ENCODE measurements at places on chromosomes 2 and 18.

- DNase-seq, result no peak
Observed at GRCh38 chr2:71505086-71505769, 51.9 kb downstream of the DYSF start.

DNA sequence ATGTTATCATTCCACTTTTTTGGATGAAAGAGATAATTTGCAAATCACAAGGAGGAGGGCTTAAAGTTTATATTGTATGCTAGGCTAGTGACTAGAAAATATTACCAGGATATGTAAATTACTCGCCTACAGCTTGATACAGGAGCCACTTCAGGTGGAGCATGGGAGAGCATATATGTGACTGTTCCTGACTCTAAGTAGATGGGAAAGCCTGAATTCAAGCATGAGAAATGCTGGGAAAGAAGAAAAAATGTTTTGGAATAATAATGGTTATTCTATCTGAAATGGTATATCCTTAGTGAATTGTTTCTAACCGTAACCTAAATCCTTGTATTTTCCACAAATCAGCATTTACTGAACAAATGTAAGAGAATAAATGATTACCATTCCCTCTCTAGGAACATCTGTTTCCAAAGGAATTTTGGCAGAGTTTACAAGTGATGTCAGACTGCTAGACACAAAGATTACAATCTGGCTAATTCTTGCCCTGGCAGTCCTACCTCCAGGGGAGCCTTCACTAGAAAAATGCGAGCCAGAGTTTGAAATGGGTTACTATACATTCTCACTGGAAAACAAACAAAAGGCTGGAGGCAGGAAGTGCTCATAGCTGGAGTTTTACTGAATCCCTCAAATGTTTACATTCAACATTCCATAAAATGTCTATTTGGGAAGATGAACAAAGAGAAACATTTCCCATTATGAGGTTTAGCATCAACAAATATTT, 129.4 kb upstream of the MAPRE2 start:
- DNase-seq, result peak; percentile 84

DNA sequence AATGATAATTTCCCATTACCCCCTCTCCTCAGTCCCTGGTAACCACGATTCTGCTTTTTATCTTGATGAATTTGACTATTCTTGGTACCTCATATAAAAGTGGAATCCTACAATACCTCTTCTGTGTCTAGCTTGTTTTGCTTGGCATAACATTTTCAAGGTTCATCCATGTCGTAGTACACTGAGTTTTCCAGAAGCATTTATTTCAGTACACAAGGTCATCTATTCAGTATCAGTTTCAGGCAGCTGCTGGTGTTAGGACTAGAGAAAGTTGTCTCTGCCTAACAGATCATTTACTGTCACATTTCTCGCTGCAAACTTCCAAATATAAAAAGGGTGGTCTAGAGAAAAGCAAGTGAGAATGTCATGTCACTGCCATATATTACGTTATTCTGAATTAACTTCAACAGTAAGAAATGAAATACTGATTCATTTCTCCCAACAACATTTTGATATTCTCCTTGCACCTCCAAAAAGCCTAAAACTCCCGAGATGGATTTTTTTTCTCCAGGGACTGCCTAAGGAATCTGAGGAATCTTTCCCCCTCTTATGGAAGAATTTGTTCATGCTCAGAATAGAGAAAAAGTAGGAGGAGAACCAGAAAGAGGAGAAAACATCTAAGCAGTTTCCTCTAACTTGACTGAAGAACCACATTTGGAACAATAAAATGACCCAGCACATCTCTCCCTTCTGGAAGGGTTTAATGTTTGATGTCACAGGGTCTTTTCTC, 36.0 kb downstream of the CDK15 start:
- no peak for DNase-seq

DNA sequence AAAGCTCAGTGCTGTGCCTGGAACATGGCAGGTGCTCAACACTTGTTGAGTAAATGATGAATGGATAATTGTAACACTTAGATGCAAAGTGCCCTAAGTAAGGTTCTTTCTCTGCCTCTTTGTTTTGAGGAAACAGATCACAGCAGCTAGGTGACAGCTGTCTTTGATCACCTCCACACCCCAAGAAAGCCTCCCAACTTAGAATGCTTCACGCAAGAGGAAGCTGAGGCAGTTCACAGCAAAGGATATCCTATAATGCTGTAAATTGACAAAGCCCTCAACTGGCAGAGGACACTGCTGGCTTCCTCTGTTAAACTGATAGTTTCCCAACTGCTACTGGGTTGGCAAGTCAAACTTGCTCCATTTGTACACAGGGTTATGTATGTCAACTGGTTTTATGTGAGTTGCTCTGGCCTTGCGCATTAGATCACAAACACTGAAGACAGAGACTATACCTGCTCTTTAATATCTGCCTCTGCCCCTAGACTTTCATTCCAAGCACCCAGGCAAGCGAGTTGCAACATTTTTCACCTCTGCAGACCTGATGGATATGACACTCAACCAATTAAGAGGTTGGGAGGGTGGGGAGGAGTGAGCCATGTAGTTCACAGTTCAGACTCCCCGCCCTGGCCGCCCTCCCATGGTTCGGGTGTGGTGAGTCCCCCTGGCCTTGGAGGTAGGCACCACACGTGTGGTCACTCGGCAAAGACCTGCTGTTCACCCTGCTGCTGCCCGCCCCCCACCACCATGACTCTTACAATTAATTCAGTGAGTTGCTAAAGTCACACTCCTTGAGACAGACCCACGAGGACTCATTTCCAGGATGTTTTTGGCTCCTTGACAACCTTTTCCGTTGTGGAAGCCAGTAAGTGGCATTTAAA, 4.8 kb upstream of the MALL start:
- DNase-seq, result no peak

DNA sequence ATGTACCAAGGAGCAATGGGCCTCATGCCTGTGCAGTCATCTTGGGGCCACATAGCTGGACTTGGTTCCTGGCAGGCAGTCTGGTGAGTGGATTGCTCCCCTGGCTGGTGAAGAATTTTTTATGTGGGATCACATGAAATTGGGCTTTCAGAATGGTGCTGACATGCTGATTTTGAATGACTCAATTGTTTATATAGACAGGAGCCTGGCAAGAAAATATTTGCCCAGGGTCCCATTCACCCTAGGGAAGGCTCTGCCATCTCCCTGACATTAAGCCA, 266.9 kb downstream of the DYSF start:
- no peak for DNase-seq

Measured in islet precursor cell (in vitro differentiated cells).